Small intestine (tissue), 16 donors: ENCODE measurements at places on chromosomes 11 and 22.
A peak's percentile ranks its signal among the peaks of the same experiment; 100 is the strongest.

- DNase-seq = no peak
Measured at GRCh38 chr11:13288375-13289029, 10.9 kb downstream of the BMAL1 start.

GRCh38 chr22:50471197-50471847, 3.5 kb downstream of the SBF1 start:
- DNase-seq = no peak

DNA sequence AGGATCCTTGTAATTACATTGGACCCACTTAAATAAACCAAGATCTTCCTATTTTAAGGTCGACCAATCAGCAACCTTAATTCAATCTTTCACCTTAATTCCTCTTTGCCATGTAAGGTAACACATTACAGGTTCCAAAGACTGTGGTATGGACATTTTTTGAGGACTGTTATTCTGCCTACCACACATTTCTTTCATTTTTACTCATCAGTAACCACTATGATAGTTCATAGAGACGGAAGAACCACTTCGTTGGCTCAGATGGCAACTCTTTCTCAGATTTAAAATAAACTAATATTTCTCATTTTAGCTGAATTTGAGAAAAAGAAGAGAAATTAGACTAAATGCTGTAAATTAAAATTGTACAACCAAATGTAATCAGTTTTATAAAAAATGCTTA, 96.3 kb downstream of the PAX6 start:
- no peak for DNase-seq

- DNase-seq = no peak
Measured at GRCh38 chr11:18461909-18462308, 6.3 kb downstream of the LDHAL6A start.

GRCh38 chr11:123357990-123358827, 71.9 kb upstream of the GRAMD1B start:
- DNase-seq = peak; percentile 35

DNA sequence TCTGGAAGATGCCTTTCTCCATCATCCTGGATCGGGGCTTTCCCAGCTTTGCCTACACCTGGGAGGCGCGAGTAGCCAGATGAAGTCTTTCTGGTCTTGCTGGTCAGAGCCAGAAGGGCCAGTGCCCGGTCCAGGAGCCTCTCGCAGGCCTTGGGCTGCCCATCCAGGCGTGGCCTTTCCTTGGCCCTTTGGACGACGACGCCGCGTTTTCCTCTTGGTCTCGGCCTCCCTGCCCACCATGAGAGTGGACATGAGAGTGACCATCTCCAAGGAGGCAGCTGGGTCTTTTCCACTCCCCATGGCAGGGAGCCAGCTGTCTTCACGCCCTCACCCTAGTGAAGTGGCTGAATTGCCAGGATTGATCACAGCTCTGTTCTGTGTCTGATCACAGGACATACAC, 3.5 kb downstream of the PTDSS2 start:
- no peak for DNase-seq

DNA sequence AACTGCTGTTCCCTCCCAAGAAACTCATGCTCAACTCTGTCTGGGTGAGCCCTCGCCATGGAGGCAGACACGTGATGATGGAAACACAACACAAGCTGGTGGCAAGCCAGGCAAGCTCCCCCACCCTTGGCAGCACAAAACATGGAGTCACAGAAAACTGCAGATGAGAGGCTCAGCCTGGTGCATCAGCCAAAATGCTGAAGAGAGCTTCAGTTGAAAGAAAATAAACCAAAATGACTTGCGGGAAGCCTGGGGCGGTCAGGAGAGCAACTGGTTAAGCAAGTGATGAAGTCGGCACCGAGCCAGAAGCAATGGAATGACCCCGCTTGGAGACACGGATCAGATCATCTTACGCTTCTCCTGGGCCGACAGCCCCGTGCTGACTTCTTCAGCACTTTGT, 68.3 kb downstream of the C11orf58 start:
- DNase-seq = no peak

- peak; percentile 57 for DNase-seq
Measured at GRCh38 chr11:120339394-120339890, 3.2 kb downstream of the ARHGEF12 start.

DNA sequence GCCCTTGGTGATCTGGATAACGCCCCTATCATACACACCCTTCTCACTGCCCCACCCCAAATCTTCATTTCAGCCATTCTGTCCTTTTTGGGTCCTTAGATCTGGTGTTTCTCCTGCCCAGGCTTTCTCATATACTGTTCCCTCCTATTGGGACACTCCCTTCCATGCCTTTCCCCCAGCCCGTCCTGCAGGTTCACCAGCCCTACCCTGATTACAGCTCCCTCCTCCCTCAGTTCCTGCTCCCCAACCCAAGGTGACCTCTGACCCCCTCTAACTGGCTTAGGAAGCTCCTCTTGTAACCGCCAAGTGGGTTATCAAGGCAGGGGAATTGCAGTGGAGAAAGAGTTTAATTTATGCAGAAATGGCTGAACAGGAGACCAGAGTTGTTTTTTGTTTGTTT, 13.0 kb downstream of the MTFP1 start:
- DNase-seq = peak; percentile 70

GRCh38 chr11:119317592-119318239, 786 bp upstream of the MCAM start:
- no peak for DNase-seq

GRCh38 chr11:40391679-40392078, 1067.8 kb downstream of the LRRC4C start:
- DNase-seq = no peak

GRCh38 chr11:126190792-126191191, 20.7 kb downstream of the RPUSD4 start:
- DNase-seq = no peak

- no peak for DNase-seq
Measured at GRCh38 chr11:31820438-31820818, 9.3 kb upstream of the PAX6 start.

DNA sequence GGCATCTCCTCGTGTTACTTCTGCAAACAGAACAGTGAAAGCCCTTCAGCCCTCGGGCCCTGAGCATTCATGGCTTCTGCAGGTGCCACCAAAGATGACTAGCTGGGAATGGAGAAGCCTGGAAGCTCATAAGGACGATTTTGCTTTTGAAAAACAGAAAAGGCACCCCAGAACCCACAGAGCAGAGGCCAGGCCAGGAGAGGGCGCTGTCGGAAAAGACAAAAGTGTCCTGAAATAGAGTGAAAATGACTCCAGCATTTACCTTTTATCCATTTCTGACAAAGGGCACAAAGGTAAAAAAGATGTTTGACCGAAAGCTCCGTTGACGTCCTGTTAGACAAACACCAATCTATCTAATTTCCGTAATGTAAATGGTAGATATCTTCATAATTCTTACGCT, 37.6 kb downstream of the ZNF195 start:
- peak; percentile 61 for DNase-seq

DNA sequence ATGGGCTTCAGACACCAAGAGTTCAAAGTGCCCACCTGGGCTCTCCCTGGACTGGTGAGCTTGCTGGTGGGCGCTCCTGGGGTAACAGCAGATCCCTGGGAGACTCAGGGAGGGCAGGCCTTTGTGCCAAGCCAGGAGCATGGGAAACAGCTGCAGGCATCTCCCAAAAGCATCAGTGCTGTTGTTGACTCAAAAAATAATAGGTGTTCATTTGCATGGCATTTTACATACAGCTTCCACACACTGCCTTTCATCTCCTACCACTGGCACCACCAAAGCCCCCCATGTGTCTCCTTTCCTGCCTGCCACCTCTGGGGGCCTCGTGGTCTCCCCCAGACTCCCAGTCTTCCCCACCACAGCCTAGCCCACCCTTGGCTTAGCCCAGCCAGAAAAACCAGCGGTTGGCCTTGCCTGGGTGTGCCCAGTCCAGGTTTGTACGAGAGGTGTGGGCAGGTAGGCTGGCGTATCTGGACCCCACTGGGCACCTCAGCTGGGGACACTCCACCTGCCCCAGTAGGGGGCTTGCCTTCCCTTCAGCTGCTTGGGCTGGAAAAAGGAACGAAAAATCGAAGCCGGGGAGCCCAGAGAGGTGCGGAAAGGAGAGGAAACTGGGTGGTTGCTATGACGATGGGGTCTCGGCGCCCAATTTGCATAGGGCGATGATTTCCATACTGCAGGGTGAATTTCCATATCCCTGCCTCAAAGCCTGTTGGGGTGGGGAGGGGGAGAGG, 15.0 kb downstream of the POU2F3 start:
- DNase-seq = no peak

GRCh38 chr22:47626428-47627390, 864.3 kb downstream of the TBC1D22A start:
- no peak for DNase-seq

DNA sequence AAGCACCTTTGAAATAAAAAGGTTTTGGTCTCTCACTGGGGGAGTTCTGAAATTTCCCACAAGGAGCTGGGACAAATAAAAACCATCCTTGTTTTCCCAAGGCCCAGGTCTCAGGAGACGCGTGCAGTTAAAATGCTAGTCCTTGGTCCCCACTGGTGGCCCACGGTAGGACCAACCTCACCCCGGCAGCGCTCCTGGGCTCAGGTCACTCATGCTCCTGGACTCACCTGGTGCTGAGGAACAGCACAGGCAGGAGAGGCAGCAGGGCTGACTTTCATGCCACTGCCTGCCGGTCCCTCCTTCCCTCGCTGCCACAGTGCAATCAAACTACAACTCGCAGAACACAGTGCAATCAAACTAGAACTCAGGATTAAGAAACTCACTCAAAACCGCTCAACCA, 356.8 kb upstream of the CCDC179 start:
- DNase-seq = no peak
